ENCODE measurements at places on chromosomes 11 and 22. TPM values are rescaled to one million over a fixed set of nuclear protein-coding genes. Genes with fewer than 3 reads are reported as not detected.

Gene CCDC86
- 16.5 TPM for total RNA-seq

Gene PIWIL4
- total RNA-seq = 1.7 TPM

DNA sequence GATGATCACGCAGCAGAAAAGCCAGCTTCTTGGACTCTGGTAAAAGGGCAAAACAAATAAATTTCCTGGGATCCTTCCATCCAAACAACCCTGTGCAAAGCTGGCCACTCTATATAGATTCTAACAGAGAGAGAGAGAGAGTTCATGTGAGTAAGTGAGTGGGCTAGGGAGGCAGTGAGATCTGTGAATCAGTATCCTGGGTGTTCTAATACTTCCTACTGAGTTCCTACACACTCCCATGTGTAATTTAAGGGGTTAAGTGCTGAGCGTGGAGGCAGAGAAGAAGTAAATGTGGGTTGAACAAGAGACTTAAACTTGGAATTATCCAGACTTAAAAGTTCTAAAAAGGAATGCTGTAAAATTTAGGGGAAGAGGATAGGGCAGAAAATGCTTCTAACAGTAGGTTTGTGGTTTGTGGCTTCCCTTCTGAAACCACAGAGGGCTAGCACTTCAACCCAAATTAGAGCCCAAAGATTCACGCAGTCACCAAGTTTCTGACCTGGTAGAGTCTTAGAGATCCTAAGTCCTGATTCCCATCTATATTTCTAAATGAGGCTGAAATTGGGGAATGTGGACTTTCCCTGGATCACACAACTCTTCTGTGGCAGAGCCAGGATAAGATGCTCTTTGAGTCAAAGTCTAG lies 413.9 kb downstream of the TENM4 start:
- DNase-seq = no peak

Gene H19
- total RNA-seq = 316 TPM

DNA sequence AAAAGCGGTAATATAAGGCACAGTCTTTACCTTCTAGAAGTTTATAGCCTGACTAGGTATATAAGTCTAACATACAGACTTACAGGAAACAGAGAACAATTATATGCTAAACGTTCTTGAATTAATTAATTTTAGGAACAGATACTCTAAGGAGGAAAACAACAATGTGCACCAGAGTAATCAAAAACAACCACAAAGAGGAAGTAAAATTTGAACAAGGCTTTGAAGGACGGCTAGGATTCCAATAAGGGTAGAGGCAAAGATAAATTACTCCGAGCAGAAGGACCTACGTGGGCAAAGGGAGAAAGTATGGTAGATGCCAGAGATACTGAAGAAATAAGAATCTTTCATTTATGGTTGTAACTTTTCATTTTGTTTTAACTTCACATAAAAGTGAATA lies 54.4 kb downstream of the ENTHD1 start:
- no peak for DNase-seq
